Thymus (tissue), 14 donors: ENCODE measurements at places on chromosomes 3 and 15. TPM values are rescaled to one million over a fixed set of nuclear protein-coding genes. Genes with fewer than 3 reads are reported as not detected.

Gene CADM2
- total RNA-seq = 0.66 TPM

Gene TEX55
- not detected for total RNA-seq

Gene CSTA
- 48.2 TPM for total RNA-seq

Gene MAP1A
- total RNA-seq = 12.7 TPM

DNA sequence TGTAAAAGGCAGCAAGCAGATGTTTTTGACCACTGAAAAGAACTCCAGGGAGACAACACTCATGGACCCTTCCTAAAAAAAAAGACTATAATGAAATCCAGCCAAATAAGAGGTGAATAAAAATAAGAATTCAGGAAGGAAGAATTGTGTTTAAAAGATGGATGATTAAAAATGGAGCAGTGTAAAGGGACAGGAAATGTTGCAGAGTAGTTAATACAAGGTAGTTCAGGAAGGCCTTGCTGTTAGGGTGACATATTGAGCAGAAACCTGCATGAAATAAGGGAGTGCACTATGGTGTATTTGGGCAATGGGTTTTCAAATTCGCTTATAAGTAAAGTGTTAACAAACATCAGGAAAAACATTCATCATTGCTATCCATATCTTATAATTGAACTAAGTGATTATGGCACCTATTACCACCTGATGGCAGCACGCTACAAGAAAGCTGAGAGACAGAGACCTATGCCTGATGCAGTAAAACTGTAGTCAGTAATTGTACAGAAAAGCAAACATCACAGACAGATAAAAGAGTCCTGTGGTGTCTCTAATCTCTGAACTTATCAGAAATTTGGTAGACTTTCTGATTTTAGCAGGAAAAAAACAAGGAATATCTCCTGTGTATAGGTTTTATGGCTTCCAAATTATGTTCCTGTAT lies 5.8 kb upstream of the DBR1 start:
- no peak for DNase-seq

DNA sequence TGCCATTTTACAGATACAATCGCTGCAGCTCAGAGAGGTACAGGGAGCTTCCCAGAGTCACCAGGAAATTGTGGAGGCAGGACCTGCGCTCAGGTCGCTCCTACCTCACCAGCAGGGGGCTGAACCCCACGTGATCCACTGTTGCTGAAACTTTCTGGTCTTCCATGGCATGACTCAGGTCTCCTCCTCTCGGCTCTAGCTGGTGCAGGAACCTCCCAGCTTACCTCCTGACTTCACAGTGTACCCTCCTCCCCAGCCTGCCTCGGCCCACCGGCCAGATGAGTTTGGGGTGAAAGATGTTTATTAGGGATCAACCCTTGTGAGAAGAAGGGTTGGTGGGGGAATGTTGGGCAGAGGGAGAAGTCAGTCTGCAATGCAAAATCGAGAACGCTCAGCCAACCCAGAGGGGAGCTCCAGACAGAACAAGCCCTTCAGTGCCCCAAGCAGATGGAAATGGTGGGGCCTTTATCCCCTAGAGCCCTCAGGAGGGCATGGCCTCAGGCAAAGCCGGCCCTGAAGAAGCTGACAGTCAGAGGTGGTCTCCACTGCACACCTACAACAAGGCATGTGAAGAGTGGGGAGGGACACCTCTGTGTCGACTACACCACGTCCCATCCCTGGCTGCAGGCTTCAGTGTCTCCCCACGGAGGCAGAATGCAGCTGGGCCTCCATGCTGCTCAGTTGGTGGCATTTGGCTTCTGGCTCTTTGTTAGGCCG lies 118.6 kb upstream of the PRR20G start:
- no peak for DNase-seq

DNA sequence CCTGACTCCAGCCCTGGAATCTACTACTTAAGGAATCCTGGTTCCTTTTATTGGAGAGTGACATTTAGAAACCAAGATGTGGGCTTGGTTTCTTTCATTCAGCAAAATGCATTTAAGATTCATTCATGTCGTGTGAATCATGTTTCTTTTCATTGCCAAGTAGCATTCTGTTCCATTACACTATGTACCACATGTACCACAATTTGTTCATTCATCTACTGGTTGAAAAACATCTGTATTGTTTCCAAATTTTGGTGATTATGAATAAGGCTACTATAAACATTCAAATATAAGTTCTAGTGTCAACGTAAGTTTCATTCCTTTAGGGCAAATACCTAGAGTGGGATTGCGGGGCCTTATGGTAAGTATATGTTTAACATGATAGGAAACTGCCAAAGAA lies 264.2 kb downstream of the VPS13C start:
- DNase-seq = no peak

DNA sequence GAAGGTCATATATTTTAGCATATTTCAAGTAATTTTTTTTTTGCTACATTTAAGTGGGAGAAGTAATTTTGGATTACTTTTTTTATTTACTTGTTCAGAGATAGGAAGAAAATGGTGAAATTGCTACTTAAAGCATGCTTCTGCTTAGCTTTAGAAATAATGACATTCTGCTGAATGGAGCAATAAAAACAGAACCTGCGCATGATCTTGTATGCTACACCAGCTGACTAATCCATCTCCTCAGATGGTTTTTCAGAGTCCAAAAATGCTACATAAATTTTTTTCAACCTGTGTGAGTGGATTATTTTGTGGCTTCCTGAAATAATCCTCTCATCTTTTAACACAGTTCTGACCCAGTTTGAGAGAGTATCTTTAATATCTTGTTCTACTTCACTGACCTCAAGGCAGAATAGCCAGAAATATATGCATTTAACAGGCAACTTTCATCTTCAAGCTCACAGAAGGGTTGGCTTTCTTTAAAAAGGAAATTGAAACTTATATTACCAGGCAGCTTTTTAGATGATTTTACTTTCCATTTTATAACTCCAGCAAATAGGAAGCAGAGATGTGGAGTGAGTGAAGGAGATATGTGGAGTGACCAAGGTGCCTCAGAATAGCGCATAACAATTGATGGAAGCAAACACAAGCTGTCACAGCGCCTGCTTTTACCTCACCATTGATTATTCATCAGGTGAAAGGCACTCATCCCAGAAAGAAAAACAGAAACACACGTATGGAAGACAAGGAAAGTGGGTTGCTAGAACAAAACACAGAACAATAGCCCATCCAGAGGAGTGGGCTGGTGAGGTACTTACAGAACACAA lies 136.6 kb downstream of the TGFBR2 start:
- no peak for DNase-seq

- DNase-seq = no peak
These were observed 26.0 kb upstream of the EID1 start for GRCh38 chr15:48851956-48852355.

- DNase-seq = no peak
These were observed 8.0 kb downstream of the CHD2 start for GRCh38 chr15:92907896-92908712.

DNA sequence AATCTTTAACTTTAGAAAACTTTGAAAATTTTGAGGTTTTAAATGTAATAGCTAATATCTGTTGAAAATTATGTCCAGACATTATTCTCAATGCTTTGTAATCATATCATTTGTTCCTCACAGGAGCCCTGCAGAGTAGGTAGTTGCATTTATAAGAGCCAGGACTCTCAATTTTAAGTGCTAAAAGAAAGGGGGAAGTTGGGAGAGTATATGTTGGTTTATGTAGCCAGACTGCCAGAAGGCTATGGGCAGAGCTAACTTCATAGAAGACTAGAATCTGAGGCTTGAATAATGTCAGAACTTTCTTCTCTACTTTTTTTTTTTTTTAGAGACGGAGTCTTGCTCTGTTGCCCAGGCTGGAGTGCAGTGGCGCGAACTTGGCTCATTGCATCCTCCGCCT lies 9.1 kb downstream of the VPS8 start:
- no peak for DNase-seq
